ENCODE measurements at places on chromosomes 1 and 21.

DNA sequence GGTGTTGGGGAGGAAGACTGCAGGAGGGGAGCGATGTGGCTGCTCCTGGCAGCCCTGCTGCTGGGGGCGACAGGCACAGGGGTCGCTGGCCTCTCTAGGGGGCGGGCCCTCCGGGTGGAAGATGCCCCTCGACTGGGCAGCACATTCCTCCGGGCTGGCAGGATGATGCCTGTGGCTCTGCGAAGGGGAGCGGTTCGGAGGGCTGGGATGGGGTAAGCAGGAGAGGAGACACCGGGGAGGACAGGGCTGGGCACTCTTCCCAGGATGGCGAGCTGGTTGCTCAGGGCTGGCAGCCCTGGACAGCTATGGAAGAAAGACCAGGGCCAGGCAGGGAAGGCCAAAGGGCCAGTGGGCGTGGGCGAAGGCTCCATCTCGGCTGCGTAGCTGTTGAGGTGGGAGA is 12.8 kb downstream of the HEYL start:
- DNase-seq: no peak
- no peaks in the 10 kb centered on the region for H3K4me1 ChIP-seq
- H3K27ac ChIP-seq: no peak overlapping the region
- H3K4me3 ChIP-seq: no peak overlapping the region

DNA sequence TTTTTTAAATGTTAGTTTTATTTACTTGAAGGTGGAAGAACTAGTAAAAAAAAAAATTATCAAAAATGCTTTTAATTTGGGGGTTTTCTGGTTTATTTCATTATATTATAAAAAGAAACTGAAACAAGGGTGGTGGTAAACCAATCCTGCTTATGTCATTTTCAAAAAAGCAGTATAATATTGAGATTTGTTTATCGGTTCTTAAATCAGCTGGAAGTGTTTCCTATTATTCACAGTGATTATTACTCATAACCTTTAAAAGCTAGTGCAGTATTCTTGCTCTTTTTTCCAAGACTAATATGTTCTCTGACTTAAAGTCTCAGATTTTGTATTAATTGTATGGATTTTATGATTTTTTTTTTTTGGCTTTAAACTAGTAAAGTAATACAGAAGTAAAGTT is 5.4 kb upstream of the LRRC40 start:
- H3K4me1 ChIP-seq: peaks cover 29% of the 10 kb centered on the region
- no peak overlapping the region for H3K4me3 ChIP-seq
- H3K27ac ChIP-seq: peak overlapping the region; percentile 18
- peaks cover 8% of the 10 kb centered on the region for H3K36me3 ChIP-seq
- H3K27me3 ChIP-seq: no peaks in the 10 kb centered on the region
- peak; percentile 42 for DNase-seq

DNA sequence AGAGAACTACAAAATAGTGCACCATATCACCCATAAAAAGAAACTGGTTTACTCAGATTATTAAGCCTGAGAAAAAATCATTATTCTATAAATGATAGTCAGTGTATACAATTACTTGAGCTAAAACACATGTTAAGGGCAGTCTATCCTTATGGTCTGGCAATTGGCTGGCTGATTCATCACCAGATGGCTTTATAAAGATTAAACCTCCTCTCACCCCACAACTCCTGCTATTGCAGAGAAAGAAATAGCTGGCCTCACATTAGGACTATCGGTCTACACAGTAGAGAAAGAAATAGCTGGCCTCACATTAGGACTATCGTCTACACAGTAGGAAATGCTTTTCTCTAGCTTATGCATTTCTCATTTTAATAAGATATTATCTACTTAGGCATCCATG is 21.2 kb downstream of the CEP170 start:
- peaks cover 27% of the 10 kb centered on the region for H3K4me1 ChIP-seq
- H3K27ac ChIP-seq: peak overlapping the region; percentile 6
- no peak overlapping the region for H3K4me3 ChIP-seq
- DNase-seq: peak; percentile 38
- H3K27me3 ChIP-seq: no peaks in the 10 kb centered on the region
- peaks cover 6% of the 10 kb centered on the region for H3K36me3 ChIP-seq

GRCh38 chr1:26045722-26046245 is at the start of gene SLC30A2:
Gene SLC30A2, minus strand, starts transcription at chr1:26046118. Its CDS starts 222 bp downstream, at chr1:26045896.
- no peak within 1 kb of the TSS for H3K4me3 ChIP-seq
- no peaks in the 10 kb centered on the region for H3K4me1 ChIP-seq
- no peaks in the 10 kb centered on the region for H3K36me3 ChIP-seq
- H3K27ac ChIP-seq: no peak within 1 kb of the TSS
- no peak for DNase-seq

GRCh38 chr1:19254416-19254815 is 2.8 kb downstream of the MRTO4 start:
- no peaks in the 10 kb centered on the region for H3K27me3 ChIP-seq
- no peak overlapping the region for H3K27ac ChIP-seq
- H3K4me1 ChIP-seq: peaks cover 18% of the 10 kb centered on the region
- no peak overlapping the region for H3K4me3 ChIP-seq

DNA sequence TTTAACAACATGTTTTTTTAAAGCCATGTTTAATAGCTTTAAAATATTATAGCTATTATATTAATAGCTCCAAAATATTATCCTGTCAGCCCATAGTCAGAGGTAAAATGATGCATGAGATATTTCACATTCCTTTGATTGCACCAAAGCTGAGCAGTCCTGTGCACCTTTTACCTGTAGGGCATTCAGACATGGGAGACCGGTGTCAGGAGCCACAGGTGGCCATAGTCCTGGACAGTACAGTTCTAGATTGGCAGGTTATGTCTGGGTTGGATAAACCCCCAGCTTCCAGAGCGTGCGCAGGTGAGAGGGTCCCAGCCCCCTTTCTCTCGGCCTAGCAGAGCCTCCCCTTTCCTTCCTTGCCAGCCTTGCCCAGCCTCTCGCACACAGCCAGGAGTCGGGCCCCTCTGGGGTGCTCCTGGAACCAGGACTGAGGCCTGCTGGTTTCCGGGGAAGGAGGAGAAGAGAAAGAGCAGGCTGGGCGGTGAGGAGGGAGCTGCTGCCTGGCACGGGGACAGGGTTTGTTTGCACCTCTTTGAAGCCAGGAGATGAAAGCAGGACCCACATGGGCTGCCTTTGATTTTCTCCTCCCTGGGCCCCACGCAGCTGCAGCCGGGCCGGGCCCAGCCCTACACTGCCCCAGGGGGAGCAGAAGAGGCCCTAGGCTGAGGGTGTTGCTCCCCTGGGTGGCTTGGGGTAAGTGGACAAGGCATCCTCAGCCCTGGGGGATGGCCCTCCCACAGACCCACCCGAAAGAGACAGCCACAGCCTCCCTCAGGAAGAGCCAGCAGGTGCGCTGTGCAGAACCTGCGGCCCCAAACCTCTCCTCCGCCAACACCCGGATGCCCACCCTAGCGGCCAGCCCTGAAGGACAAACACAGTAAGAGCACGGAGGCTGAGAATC is 75.2 kb upstream of the TARDBP start:
- H3K4me3 ChIP-seq: no peak overlapping the region
- H3K36me3 ChIP-seq: no peaks in the 10 kb centered on the region
- H3K27ac ChIP-seq: no peak overlapping the region
- no peaks in the 10 kb centered on the region for H3K4me1 ChIP-seq

DNA sequence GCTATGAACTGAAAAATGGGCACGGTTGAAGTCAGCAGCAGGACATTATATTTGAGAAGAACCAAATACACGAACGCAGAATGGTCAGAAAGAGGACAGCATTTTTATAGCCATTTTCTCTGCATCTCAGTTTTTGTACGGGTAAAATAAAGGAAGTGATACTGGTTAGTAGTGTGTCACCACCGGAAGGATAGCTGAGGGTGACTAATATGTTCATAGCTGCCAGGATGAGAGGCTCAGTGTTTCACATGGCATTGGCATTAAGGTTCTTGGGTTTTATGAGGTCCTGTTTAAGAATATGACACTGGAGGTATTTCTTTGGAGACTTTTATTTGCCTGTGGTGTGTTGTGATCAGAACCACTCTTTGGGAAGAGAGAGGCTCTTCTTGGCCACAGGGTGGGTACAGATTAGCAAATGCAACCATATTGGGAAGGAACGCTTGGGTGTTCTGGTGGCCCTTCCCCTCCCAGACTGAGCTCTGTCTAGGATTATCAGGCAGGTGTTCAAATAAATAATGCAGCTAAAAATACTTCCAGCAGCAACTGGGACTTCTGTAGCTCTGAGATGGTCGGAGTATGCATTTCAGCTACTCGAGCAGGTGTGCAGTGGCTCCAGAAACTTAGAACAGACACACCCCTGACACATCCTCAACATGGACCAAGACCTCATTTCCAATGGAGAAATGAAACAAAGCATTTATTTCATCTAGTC is 158.2 kb downstream of the PBX1 start:
- H3K27ac ChIP-seq: no peak overlapping the region
- peaks cover 22% of the 10 kb centered on the region for H3K4me1 ChIP-seq
- DNase-seq: no peak
- H3K4me3 ChIP-seq: no peak overlapping the region
- H3K27me3 ChIP-seq: no peaks in the 10 kb centered on the region

DNA sequence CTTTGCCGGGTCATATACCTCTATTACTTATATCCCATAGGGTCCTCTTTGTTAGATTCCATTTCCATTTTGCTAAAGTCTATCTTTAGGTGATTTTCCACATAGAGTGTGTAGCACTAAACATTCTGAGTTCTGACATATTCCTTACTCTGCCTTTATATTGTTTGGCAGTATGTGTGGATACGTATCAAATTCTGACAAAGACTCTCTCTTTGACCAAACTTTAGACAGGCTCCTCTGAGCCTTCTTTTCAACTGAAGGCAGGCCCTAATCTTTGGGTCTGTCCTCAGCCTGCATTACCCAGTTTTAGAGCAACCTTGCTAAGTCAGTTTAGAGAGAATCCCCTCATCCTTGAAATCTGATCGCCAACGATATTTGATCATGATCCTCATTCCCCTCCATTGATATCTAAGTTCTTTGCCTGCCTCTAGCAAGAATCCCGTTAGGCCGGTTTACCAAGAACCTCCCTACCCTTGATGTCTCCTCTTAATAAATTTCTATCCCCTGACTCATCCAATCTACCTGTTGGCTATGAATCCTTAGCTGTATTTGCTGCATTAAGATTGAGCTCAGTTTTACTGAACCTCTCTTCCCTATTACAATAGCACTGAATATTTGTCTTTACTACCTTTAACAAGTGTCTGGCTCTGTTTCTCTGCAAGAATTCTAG is 10.4 kb upstream of the PPT1 start:
- no peak overlapping the region for H3K27ac ChIP-seq
- H3K36me3 ChIP-seq: no peaks in the 10 kb centered on the region
- no peak overlapping the region for H3K4me3 ChIP-seq
- H3K4me1 ChIP-seq: no peaks in the 10 kb centered on the region

DNA sequence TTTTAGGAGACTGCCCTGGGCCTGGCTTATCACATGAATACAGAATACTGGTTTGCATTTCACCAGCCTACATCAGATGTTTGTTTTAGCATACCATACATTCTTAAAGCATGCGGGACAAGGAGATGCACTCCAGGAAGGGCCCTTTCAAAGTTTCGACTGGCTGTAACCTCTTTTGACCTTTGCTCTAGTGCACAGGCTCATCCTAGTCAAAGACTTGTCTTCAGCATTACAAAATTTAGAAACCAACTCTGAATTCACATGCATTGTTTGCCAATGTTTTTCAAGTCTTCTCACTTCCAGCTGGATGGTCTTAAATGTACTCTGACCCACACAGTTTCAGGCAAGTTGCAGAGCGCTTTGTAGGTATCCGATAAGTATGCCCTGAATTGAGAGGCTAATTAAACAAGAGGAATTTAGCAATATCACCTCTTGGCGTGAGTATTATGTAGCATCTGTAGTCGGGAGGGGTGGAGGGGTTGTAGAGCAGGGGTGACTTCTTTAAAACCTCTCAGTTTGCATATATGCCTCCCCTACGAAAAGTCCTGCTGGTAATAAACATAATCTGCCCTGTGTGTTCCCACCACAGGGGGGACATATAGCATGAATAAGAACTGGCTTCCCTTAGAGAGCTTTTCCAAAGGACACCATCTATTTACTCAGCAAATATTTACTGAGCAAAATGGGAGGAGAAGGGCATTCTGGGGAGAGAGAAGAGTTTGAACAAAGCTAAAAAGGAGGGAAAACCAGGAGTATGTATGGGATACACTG is 24.4 kb upstream of the AHCYL1 start:
- no peaks in the 10 kb centered on the region for H3K27me3 ChIP-seq
- H3K27ac ChIP-seq: no peak overlapping the region
- H3K4me1 ChIP-seq: peaks cover 13% of the 10 kb centered on the region
- H3K4me3 ChIP-seq: no peak overlapping the region

GRCh38 chr1:97849345-97850340 is 71.2 kb downstream of the DPYD start:
- no peaks in the 10 kb centered on the region for H3K36me3 ChIP-seq
- peak; percentile 93 for DNase-seq
- H3K27me3 ChIP-seq: no peaks in the 10 kb centered on the region
- peaks cover 24% of the 10 kb centered on the region for H3K4me1 ChIP-seq
- H3K4me3 ChIP-seq: peak overlapping the region; percentile 49
- H3K27ac ChIP-seq: peak overlapping the region; percentile 68

- no peaks in the 10 kb centered on the region for H3K4me1 ChIP-seq
- no peak for DNase-seq
- H3K27ac ChIP-seq: no peak overlapping the region
- no peaks in the 10 kb centered on the region for H3K27me3 ChIP-seq
- H3K4me3 ChIP-seq: no peak overlapping the region
- no peaks in the 10 kb centered on the region for H3K36me3 ChIP-seq
Observed at GRCh38 chr1:2928366-2929325, 92.6 kb upstream of the ACTRT2 start.

- H3K36me3 ChIP-seq: no peaks in the 10 kb centered on the region
- H3K27ac ChIP-seq: no peak overlapping the region
- no peaks in the 10 kb centered on the region for H3K27me3 ChIP-seq
Observed at GRCh38 chr21:31580866-31581276, 78.6 kb upstream of the SOD1 start.

DNA sequence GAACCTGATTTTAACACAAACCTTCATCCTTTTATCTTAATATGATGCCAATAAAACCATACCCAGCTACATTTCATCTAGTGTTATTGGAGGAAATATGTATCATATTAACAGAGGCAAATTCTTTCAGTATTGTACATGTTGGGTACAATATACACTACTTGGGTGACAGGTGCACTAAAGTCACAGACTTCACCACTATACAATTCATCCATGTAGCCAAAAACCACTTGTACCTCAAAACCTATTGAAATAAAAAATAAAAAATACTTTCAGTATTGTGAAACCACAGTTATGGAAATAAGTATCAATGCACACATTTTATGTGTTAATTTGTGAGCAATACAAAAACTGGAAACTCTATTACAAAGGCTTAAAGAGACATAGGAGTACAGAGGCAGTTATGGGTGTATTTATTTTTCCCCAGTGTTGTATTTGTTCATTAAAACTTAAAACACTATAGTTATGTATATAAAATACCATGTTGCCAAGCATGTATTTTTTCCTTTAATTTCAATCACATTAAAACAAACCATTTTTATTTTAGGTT is 25.1 kb upstream of the GPR88 start:
- H3K4me3 ChIP-seq: no peak overlapping the region
- H3K27ac ChIP-seq: no peak overlapping the region
- DNase-seq: no peak
- no peaks in the 10 kb centered on the region for H3K27me3 ChIP-seq

Data from endothelial cell of umbilical vein (primary cell).